Prostate gland (tissue), 2 donors: ENCODE measurements at places on chromosomes 2 and 18. TPM values are rescaled to one million over a fixed set of nuclear protein-coding genes. Genes with fewer than 3 reads are reported as not detected.

The TMEM214 gene
- total RNA-seq = 75.9 TPM

The OTOS gene
- not detected for total RNA-seq

The NFATC1 gene
- 16.8 TPM for total RNA-seq

The DUSP2 gene
- 5.2 TPM for total RNA-seq

The CRYBA2 gene
- total RNA-seq = not detected

The GPR17 gene
- not detected for total RNA-seq

DNA sequence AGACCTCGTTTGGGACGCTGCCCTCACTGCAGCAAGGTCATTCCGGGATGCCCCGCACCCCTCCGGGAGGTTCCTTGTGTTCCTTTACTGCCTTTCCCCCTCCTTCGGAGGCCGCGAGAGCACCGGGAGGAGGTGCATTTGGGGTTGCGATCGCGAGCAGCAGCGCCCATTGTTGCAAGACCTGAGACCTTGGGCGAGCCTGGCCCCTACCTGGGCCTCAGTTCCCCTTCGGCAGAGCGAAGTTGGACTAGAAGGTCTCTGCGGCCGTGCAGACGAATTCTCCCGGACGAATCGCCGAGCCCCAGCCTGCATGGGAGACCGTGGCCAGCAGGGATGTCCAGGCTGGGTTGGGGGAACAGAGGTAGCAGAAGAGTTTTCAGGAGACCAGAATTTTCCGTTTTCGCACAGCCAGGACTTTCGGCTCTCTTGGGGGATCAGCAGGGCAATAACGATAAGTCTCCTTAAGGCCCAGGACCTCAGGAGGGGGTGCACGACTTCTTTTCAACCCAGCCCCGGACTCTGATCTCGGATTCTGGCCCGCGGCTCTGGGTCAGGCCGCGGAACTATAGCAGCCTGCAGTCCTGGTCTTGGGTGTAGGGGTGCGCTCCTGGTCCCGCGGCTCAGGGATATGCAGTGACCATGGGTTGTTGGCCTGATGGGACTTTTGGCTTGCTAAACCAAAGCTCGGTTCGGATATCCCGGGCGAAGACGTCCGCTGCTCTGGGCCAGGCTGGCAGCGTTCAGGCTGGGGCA is 2.8 kb downstream of the GDF7 start:
- H3K4me1 ChIP-seq = peaks cover 5% of the 10 kb centered on the region
- no peak overlapping the region for H3K4me3 ChIP-seq
- no peaks in the 10 kb centered on the region for H3K36me3 ChIP-seq
- no peak overlapping the region for H3K27ac ChIP-seq

DNA sequence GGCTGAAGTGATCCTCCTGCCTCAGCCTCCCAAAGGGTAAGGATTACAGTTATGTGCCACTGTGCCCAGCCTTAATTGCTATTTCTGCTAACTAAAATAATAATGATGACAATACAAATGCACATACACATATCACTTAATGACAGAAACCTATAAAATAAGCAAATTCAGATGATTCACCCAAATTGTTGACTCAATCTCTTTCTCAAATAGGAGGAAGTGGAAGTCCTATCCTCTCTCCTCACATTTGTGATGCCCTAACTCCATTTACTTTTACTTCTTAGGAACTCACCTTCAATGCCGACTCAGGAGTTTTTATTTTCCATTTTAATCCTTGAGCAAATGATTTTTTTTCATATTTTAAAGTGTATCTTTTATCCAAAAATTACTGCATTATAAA is 24.5 kb upstream of the RAPH1 start:
- no peak for DNase-seq
- no peaks in the 10 kb centered on the region for H3K4me1 ChIP-seq
- no peak overlapping the region for H3K27ac ChIP-seq
- no peak overlapping the region for H3K4me3 ChIP-seq
- H3K27me3 ChIP-seq = no peaks in the 10 kb centered on the region

GRCh38 chr2:182792441-182792840 is 74.0 kb downstream of the FRZB start:
- no peaks in the 10 kb centered on the region for H3K4me1 ChIP-seq
- no peaks in the 10 kb centered on the region for H3K27me3 ChIP-seq
- no peak overlapping the region for H3K27ac ChIP-seq

GRCh38 chr2:45918463-45919159 is 267.1 kb downstream of the PRKCE start:
- H3K4me1 ChIP-seq = no peaks in the 10 kb centered on the region
- DNase-seq = no peak
- no peak overlapping the region for H3K4me3 ChIP-seq
- no peaks in the 10 kb centered on the region for H3K36me3 ChIP-seq
- H3K27ac ChIP-seq = no peak overlapping the region
- no peaks in the 10 kb centered on the region for H3K27me3 ChIP-seq

- H3K27ac ChIP-seq = no peak overlapping the region
- DNase-seq = no peak
- H3K27me3 ChIP-seq = no peaks in the 10 kb centered on the region
These were observed 317.4 kb upstream of the ETAA1 start for GRCh38 chr2:67079729-67080128.

DNA sequence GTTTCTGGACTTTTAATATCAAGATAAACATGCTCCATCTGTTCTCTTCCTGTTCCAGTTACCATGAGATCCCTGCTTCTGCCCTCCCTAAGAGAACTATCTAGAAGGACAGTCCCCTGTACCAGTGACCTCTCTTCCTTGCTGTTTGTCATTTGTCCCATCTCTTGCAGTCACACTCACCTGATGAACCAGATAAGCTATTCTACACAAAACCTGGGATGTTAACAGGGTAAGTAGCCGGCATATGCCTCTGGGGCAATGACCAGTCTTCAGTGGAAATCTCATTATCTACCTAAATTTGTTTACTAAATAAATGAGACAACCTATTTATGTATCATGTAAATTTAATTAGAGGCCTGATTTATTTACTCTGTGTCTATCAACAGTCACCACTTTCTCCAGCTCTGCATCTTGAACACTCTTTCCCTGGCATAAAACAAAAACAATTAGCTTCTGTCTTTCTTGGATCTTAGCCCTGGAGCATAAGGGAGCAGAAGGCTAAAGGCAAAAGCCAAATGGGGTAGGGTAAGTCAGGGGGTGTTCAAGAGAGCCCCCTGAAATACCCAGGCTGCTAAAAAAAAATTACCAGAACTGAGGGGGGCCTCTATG is 337.7 kb downstream of the ALK start:
- no peak overlapping the region for H3K27ac ChIP-seq
- H3K36me3 ChIP-seq = no peaks in the 10 kb centered on the region
- H3K4me3 ChIP-seq = no peak overlapping the region
- no peaks in the 10 kb centered on the region for H3K4me1 ChIP-seq

DNA sequence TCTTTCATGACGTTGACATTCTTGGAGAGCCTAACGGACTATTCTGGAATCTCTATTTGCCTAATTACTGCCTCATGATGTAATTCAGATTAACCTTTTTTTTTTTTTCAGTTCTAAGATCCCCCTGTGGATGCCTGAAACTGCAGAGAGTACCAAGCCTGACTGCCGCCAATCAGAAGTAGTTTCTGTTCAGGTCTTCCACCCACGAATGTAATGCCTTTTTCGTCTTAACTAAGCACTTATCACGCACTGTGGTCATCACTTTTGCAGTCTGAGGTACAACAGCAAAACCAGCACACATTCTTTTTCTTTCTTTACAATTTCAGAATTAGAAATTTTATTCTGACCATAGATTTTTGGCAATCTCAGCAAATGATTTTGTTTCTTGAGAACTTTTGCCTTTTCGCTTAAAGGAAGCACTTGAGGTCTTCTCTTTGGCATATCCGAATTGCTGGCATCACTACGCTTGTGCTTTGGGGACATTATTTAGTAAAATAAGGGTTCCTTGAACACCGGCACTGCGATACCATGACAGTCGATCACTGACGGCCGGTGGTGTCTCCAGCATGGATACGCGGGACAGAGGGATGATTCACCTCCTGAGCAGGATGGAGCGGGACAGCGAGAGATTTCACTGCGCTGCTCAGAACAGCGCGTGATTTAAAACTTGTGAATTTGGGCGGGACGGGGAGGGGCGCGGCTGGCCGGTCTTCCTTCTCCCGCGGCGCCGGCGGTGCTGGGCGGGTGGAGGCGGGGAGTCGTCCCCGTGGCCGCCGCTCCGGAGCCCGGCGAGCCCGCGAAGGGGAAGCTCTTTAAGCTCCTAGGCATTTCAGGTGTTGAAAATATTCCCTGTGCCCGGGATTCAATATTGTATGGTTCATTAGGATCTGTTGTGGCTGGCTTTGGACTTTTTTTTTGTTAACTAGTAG is 32.0 kb upstream of the GPR55 start:
- H3K4me1 ChIP-seq = no peaks in the 10 kb centered on the region
- DNase-seq = peak; percentile 22
- H3K4me3 ChIP-seq = peak overlapping the region; percentile 7

- no peak for DNase-seq
- H3K4me1 ChIP-seq = no peaks in the 10 kb centered on the region
- no peak overlapping the region for H3K4me3 ChIP-seq
- no peaks in the 10 kb centered on the region for H3K36me3 ChIP-seq
These were observed 43.9 kb downstream of the WDR75 start for GRCh38 chr2:189485146-189485545.

DNA sequence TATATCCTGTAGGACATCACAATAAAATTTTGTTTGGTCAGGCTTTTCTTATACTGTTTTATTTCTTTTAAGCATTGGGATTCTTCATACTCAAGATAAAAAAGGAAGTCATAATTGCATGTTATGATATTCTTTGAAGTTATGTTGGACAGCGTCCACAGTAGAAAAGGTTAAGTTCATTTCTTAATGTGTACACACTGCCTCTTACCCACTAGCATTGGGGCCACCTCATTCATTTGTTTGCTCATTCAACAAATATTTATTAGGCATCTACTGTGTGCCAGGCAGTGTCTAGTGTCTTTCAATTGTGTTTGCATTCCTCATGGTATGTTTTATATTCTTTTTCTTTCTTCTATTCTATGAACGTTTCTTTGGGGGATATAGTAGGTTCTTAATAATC is 70.2 kb downstream of the PTPRM start:
- DNase-seq = peak; percentile 19
- no peaks in the 10 kb centered on the region for H3K27me3 ChIP-seq
- H3K4me3 ChIP-seq = no peak overlapping the region
- no peak overlapping the region for H3K27ac ChIP-seq

DNA sequence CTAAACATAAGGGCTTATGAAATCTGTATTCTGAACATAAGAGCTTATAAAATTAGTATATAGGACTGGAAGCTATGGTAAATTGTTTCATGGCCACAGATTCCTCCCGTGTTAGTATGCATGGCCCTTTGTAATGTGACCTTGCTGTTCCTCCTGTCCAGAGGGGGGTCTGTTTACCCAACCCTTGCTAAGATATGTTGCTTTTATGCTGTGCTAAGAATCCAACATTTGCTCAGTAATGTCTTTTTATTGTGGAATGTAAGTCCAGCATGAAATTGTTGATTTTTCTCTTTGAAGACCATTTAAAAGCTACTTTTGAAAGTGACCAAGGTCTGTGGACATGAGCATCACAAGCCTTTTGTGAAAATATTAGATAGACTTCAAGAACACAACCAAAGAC is 485.4 kb downstream of the PARD3B start:
- DNase-seq = no peak
- H3K36me3 ChIP-seq = no peaks in the 10 kb centered on the region
- no peaks in the 10 kb centered on the region for H3K4me1 ChIP-seq

GRCh38 chr2:154386186-154386585 is 312.3 kb upstream of the KCNJ3 start:
- H3K4me3 ChIP-seq = no peak overlapping the region
- no peaks in the 10 kb centered on the region for H3K27me3 ChIP-seq
- DNase-seq = no peak

DNA sequence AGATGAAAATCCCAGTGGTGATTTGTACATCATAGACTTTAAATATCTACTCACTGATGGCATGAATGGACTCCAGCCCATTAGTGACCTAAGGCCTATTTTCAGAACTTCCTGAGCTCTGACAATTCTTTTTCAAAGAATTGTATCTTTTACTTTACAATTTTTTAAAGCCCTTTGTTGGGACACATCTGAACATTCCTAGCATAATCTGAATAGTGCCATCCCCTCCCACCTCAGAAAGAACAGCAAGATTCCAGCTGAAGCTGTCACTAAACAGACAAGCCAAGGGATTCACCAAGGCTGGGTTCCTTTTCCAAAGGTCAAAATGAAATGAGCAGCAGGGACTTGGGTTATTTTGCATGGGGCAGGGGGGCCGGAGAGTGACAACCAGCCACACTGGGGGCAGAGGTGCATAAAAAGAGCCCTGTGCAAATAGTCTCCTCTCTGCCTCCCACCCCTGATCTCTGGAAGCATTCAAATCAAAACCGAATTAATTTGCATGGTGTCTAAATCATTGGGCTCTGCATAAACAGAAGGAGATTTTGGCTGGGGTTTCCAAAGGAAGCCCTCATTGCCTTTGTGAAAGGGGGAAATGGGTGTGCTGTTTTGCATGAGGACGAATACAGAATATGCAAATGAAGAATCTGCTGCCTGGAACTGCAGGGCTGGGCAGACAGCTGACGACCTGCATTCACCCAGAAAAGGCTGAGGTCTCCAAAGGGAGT is 17.2 kb downstream of the EPHA4 start:
- no peak for DNase-seq
- no peaks in the 10 kb centered on the region for H3K27me3 ChIP-seq
- no peaks in the 10 kb centered on the region for H3K4me1 ChIP-seq
- H3K27ac ChIP-seq = no peak overlapping the region
- no peak overlapping the region for H3K4me3 ChIP-seq

- no peak overlapping the region for H3K27ac ChIP-seq
- no peaks in the 10 kb centered on the region for H3K36me3 ChIP-seq
- no peak for DNase-seq
- no peaks in the 10 kb centered on the region for H3K4me1 ChIP-seq
- H3K27me3 ChIP-seq = no peaks in the 10 kb centered on the region
These were observed 460.2 kb upstream of the UBE2E3 start for GRCh38 chr2:180520206-180520605.
